Memory B cell (primary cell): ENCODE measurements at places on chromosomes 7 and 10.
A peak's percentile ranks its signal among the peaks of the same experiment; 100 is the strongest.

GRCh38 chr10:15879058-15879457 is 18.8 kb upstream of the MINDY3 start:
- no peak for DNase-seq

GRCh38 chr7:121005996-121006584 is 17.6 kb downstream of the CPED1 start:
- DNase-seq = no peak

- no peak for DNase-seq
Observed at GRCh38 chr7:128366300-128366699, 4.8 kb upstream of the PRRT4 start.

DNA sequence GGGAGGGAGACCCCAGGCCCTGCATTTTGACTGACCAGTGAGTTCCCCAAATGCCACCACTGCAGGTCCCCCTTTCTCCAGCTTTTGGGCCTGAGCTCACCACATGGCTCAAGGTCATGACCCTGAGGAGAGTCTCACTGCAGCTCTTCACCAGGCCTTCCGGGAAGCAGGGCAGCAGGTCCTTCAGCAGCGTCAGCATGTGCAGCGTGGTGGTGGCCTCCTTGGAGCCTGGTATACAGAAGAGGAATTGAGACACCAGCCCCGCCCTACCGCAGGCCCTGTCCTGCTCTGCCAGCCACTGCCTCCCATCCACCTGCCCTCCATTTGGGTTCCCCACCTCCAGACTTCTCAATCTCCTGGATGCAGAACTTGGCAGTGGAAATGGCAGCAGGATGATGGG is 13.0 kb downstream of the RRP12 start:
- DNase-seq = no peak

DNA sequence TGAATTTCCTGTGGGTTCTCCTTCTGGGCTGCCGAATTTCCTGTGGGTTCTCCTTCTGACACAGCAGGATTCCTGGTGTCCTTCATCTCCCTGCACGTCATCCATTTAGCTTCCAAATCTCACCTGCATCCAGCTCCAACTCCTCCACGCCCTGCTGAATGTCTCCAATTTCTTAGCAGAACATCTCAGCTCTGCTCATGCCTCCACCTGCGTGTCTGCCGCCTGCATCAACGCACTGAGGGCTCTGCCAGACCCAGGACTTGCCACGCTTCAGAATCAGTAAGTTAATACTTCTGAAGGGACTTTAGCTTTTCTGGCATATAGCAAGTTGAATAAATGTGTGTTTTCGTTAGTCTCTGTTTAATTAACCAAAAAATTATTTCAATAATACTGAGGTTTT is 31.1 kb upstream of the VIPR2 start:
- no peak for DNase-seq

DNA sequence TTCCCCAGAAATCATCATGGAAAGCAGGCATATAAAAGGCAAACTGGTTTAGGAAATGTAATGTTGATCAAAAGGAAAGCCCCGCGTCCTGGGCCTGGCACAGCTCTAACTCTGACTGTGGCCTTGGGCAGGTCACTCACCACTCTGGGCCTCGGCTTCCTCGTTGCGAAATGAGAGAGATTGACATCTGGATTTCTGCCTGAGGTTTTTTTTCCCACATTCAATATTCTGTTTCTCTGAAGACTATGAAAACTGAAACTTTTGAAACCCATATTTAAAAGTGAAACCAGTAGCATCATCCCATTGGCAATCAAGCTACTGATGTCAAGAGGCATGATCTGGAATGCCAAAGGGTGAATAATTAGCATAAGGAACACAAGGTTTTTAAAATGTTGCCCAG is 369.7 kb upstream of the NPVF start:
- no peak for DNase-seq

DNA sequence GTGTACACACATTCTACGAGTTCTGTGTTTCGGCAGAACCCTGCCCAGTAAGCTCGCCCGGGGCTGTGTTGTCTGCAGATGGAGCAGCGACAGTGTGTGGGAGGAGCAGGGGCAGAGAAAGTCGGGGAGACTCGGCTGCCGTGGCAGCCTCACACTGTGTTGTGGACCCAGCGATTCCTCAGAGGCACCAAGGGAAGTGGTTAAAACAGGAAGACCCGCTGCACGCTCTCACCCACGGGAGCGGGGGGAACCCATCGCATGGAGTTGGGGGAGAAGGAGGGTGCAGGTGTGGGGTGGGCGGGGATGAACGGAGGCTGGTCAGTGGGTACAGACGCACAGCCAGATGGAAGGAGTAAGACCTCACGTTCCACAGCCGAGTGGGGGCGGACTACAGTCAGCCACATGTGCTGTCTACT is 250.2 kb downstream of the ELFN1 start:
- DNase-seq = peak; percentile 20

DNA sequence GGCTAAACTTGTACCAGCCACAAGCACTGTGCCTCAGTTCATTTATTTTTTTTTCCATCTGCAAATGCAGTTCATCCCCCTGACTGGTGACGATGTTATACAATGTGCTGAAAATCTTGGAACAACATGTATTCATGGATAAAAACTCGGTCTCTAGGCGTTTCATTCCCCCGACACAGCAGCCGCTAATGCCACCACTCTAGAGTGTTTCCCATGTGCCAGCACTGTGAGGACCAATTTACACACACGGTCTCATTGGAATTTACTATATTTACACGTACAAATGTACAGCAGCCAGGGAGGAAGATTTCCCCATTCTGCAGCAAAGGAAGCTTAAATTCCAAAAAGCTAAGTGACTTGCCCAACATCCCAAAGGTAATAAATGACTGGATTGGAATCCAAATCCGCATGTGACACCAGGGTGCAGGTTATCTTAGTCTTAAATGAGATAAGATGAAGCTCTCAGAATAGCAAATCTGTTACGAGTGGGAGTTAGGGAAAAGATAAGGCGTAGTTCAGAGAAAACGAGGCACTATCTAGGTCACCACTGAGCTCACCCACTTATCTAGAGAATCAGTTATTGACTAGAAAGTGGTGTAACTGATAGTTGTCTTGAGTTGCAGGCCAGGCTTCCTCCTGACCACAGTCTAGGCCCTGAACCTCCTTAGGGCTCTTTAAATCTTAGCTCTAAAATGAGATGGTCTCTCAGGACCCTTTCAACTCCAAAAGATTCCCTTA is 36.7 kb downstream of the FAM107B start:
- DNase-seq = no peak

DNA sequence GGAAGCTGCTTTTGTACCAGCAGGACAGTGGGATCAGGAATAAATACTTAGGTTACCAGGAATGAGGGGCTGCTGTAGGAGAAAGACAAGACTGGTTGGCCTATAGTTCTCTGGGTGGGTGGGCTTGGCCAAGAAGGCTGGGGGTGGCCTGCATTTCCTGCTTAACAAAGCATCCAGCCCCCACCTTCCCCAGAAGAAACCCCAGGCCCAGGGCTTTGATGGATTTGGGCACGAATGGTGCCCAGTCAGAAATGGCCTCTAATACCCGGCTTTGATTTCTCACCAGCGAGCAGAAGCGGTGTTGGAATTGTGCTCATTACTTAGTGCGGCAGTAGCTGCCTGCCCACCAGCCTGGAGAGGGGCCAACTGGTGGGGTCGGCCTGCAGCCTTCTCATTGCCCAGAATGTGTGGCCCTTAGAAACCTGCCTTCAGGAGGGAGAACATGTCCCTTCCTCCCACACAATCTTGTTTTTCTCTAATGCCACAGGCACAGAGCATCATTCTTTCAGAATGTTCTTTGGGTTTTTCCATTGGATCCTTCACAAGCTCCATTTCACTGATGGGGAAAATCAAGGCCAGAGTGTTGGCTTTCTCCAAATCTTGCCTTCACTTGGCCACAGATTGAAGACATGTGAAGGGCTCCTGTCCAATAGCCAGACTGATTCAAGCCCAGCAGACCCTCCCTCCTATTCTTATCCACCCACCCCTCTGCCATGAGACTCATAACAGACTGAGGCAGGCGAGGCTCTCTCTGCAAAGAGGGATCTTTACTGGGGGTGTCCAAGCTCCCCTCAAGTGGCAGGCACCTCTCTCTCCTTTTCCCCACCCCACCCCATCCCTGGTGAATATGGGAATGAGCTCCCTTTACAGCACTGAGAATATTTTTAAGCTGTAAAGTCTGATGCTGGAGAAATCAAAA is 2.5 kb downstream of the UNC5B start:
- no peak for DNase-seq

DNA sequence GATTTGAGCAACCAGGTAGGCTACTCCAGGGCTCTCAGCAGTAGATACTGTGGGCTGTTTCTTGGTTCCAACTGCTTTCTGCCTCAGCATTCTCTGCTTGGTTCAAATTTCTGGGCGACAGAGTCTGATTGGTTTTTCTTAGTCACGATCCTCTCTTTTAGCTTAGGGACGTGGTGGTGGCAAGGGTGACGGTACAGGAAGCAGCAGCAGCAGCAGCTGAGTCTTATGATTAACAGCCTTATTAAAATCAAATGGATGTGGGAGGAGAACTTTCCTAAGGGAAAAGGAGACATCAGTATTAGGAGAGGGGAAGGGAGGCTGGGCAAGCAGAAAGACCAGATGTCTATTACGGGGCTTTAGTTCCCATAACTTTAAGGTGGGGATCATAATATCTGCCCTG is 156.5 kb upstream of the PLPP4 start:
- no peak for DNase-seq

GRCh38 chr10:127735723-127736221 is 1.2 kb upstream of the FOXI2 start:
- no peak for DNase-seq

- no peak for DNase-seq
Observed at GRCh38 chr10:72328045-72328828, 26.5 kb downstream of the DNAJB12 start.

DNA sequence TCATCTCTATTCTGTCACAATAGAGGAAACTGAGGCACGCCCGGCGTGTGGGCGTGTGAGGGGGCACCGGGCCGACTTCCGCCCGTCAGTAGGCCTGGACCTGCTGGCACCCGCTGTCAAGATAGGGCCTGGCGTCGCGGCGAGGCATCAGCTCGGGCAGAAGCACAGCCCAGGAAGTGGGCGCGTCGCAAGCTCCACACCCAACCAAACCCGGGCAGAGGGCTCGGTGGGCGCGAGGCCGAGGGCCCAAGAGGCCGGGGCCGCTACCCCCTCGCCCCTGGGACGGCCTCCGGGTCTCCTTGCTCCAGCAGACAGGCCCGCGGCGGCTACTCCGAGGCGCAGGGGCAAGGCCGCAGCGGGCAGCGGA is 91.2 kb downstream of the SPAG6 start:
- no peak for DNase-seq

GRCh38 chr7:3378390-3379150 is 77.5 kb downstream of the SDK1 start:
- DNase-seq = no peak

GRCh38 chr7:95209788-95210187 is 114.5 kb downstream of the PON1 start:
- no peak for DNase-seq

GRCh38 chr10:78925800-78926319 is 142.9 kb upstream of the ZMIZ1 start:
- DNase-seq = no peak

- no peak for DNase-seq
Observed at GRCh38 chr10:1515780-1516491, 221.4 kb downstream of the ADARB2 start.

DNA sequence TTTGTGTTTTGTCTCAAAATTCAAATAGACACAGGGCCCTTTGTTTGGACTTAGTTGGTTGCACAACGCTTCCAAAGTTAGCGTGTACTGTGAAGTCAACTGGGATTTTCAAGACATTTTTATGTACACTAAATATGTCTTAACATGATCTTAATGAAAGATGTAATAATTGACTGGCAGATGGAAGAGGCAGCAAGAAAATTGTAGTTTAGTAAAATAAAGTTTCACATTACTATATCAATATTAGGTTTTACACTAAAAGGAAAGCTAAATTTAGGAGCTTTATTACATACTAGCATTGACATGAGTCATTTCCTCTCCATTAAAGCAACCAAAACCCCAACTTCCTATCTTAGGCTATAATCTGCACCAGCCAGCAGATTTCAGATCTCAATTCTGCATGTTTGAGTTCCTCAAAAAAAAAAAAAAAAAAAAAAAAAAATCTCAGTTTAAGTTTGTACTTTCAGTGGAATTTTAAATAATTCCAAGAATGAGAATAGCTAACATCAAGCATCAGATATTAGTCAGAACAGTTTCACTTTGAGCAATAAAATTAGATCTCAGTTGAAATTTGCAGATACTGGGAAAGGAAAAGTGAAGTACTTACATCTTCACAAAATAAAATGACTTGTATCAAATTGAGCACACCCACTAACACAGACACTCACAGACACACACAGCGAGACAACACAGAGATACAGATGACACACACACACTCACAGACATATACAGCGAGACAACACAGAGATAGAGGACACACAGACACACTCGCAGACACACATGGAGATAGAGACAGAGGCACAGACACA is 346.6 kb upstream of the KLF6 start:
- DNase-seq = peak; percentile 39

DNA sequence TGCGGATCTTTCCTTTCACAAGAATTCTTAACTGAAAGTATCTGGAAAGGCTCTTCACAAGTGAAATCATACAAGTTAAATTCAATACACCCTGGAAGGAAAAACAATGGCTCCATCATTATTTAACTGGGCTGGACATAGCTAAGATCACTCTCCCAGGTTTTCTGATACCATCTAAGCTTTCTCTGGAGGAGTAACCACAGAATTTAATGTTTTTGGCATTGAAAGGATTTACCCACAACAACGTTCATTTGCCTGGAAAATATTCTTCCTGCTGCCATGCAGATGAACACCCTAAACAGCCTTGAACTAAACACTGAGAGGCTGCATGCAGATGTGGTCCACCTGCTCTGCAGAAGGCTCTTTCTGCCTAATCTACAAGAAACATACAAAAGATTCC is 4.3 kb downstream of the NEBL start:
- DNase-seq = no peak

DNA sequence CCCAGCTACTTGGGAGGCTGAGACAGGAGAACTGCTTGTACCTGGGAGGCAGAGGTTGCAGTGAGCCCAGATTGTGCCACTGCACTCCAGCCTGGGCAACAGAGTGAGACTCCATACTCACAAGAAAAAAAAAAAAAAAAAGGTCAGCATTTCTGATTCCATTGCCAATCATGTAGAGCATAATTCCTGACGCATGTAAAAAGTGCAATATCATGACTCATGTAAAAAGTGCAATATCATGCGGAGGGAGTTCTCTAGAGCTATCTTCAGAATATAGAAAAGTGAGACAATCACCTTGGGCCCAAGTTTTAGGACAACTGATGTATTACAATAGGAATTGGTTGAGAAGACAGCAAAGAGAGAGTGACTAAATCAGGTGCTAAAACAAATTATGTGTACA is 85.8 kb downstream of the SEMA3A start:
- DNase-seq = no peak

GRCh38 chr10:29691564-29692072 is 56.8 kb upstream of the SVIL start:
- DNase-seq = no peak

DNA sequence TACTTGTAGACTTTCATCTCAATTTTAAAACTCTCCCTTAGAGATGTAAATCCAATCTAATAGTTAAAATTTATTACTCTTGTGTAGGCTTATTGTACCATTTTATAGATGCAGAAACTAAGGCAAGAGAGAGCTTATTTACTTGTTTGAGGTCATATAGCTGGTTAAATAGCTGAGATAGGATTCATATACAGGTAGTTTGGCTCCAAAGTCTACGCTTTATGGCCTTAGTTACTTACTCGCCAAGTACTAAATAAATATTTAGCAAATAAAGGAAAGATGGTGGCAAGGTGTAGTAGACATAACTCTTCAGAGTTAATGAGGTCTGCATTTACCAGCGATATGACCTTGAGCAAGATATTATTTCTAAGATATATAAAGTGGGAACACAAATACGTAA is 86.8 kb downstream of the HBP1 start:
- no peak for DNase-seq
